ENCODE measurements at places on chromosomes 4 and X. TPM values are rescaled to one million over a fixed set of nuclear protein-coding genes. Genes with fewer than 3 reads are reported as not detected.

- peak; percentile 69 for DNase-seq
- peaks cover 19% of the 10 kb centered on the region for H3K4me1 ChIP-seq
- H3K4me3 ChIP-seq = no peak overlapping the region
- no peaks in the 10 kb centered on the region for H3K27me3 ChIP-seq
Measured at GRCh38 chr4:118772081-118772766, 63.7 kb downstream of the SEC24D start.

GRCh38 chr4:148454835-148455234, 12.6 kb upstream of the NR3C2 start:
- H3K27me3 ChIP-seq = no peaks in the 10 kb centered on the region
- no peak for DNase-seq
- H3K4me3 ChIP-seq = no peak overlapping the region

DNA sequence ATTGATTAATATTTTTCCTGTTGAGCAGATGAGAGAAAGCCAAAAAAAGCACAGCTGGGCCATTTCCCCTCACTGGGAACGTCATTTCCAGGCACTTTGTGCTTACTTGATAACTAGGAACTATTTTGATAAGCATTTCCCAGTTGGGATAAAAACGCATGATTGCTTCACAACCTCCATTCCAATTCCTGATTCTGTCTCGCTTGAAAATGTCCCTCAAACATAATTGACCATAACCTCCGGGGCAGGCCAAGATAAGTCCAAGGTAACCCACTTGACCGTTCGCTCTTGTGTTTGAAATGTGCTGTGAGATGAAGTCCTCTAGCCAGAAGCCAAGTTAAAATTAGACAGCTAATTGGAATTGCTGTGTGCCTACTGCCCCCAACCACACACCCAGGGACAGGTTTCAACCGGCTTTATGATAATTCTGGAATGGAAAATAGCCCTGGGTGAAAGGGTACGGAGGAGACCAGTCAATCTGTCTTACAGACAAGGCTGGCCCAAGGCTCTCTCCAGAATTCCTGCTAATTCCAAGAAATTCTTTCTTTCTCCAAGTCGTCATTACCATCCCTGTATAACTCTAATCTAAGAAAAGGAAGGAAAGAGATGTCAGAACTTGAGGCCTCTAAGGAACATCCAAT, 137.1 kb downstream of the MID1 start:
- no peak overlapping the region for H3K4me3 ChIP-seq
- no peak overlapping the region for H3K27ac ChIP-seq
- peaks cover 16% of the 10 kb centered on the region for H3K4me1 ChIP-seq
- H3K27me3 ChIP-seq = no peaks in the 10 kb centered on the region
- H3K36me3 ChIP-seq = no peaks in the 10 kb centered on the region

DNA sequence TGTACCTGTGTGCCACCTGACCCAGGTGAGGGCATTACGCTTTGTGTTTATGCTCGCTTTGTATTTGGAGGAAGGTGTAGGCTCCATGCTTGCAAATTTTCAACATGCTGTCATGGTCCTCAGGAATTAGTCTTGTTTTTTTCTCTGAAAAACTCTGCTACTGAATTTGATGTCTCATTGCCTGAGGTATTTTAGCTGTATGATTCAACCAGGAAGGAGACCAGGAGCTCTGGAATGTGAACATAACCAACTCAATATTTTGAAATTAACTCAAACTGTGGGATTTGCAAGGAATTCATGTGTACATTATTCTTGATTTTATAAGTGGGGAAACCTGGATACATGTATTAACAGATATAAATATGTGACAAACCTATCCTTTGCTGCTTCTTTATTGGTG, 134.1 kb downstream of the SLC4A4 start:
- no peaks in the 10 kb centered on the region for H3K4me1 ChIP-seq
- DNase-seq = no peak
- no peaks in the 10 kb centered on the region for H3K27me3 ChIP-seq
- H3K4me3 ChIP-seq = no peak overlapping the region

GRCh38 chrX:16966752-16967448, 20.4 kb downstream of the REPS2 start:
- no peaks in the 10 kb centered on the region for H3K27me3 ChIP-seq
- H3K36me3 ChIP-seq = no peaks in the 10 kb centered on the region
- no peak overlapping the region for H3K27ac ChIP-seq
- no peaks in the 10 kb centered on the region for H3K4me1 ChIP-seq

- no peaks in the 10 kb centered on the region for H3K36me3 ChIP-seq
- H3K27ac ChIP-seq = no peak overlapping the region
- DNase-seq = no peak
- H3K4me1 ChIP-seq = no peaks in the 10 kb centered on the region
- no peak overlapping the region for H3K4me3 ChIP-seq
Measured at GRCh38 chrX:134502686-134503085, 42.7 kb downstream of the HPRT1 start.

DNA sequence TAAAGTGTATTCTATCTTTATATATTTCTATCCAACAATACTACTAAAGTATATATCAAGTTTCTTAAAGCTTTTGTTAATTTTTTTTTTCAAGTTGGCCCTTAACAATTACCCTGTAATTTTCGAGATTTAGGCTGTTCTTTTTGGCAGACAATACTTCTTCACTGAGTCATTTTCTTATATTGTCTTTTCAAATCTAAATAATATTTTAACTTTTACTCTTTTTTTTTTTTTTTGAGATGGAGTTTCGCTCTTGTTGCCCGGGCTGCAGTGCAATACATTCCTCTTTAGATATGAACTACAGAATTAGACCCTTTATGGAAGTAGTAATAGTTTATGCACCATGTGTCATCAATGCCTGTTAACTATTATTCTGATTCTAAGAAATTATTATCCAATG, 120.7 kb downstream of the GLRA3 start:
- 0 out of 2 replicates have a peak, but pooled peaks cover 2% of the 10 kb centered on the region for H3K4me1 ChIP-seq
- no peak overlapping the region for H3K4me3 ChIP-seq
- H3K27ac ChIP-seq = no peak overlapping the region
- no peaks in the 10 kb centered on the region for H3K36me3 ChIP-seq
- DNase-seq = no peak

DNA sequence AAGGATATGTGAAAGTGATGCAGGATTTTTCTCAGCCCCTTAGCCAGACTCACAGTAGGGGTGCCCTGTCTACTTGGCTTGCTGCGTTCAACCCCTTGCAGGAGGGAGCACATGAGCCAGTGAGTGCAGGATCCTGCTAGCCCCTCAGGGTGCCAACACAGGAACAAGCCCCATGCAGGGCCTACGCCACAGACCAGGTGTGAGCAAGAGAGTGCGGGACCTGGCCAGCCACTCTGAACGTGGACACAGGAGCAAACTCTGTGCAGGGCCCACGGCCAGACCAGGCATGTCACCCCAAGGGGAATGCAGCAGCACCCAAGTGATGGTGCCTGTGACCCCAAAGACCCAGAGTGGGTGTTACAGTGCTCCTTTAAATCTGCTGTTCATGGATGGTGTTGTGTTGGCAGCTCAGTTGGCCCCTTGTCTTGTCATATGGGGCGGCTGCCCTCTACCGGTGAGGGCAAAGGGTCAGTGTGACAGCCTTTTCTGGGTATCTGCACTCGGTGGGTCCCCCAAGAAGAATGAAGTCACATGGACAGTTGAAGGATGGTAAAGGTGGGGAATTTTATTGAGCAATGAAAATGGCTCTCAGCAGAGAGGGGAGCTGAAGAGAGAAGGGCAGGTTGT, 188.4 kb upstream of the MAOA start:
- DNase-seq = peak; percentile 8
- H3K4me1 ChIP-seq = no peaks in the 10 kb centered on the region
- H3K27me3 ChIP-seq = no peaks in the 10 kb centered on the region
- H3K4me3 ChIP-seq = no peak overlapping the region
- no peak overlapping the region for H3K27ac ChIP-seq

DNA sequence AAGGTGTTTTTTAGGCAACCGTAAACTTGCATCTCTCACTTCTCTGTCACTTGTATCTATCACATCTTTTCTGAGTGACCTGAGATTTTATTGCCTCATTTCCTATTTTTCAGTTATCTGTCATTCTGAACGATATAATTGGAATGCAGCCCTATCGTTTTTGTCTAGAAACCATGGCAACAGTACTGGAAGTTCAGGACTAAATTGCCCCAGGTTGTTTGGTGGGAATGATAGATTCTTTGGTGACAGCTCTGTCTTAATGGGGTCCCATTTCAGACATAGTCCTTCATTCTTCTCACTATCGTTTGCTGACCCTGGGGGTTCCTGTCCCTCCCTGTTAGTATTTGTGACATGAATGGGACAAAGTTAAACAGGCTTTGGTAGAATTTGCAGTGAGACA, 267.7 kb upstream of the GALNT7 start:
- no peaks in the 10 kb centered on the region for H3K36me3 ChIP-seq
- H3K27ac ChIP-seq = no peak overlapping the region
- no peak for DNase-seq
- no peaks in the 10 kb centered on the region for H3K27me3 ChIP-seq
- no peaks in the 10 kb centered on the region for H3K4me1 ChIP-seq

- H3K4me1 ChIP-seq = no peaks in the 10 kb centered on the region
- H3K27ac ChIP-seq = no peak overlapping the region
- no peaks in the 10 kb centered on the region for H3K27me3 ChIP-seq
- no peak overlapping the region for H3K4me3 ChIP-seq
- H3K36me3 ChIP-seq = no peaks in the 10 kb centered on the region
- no peak for DNase-seq
Measured at GRCh38 chr4:21888195-21888976, 60.2 kb downstream of the KCNIP4 start.

DNA sequence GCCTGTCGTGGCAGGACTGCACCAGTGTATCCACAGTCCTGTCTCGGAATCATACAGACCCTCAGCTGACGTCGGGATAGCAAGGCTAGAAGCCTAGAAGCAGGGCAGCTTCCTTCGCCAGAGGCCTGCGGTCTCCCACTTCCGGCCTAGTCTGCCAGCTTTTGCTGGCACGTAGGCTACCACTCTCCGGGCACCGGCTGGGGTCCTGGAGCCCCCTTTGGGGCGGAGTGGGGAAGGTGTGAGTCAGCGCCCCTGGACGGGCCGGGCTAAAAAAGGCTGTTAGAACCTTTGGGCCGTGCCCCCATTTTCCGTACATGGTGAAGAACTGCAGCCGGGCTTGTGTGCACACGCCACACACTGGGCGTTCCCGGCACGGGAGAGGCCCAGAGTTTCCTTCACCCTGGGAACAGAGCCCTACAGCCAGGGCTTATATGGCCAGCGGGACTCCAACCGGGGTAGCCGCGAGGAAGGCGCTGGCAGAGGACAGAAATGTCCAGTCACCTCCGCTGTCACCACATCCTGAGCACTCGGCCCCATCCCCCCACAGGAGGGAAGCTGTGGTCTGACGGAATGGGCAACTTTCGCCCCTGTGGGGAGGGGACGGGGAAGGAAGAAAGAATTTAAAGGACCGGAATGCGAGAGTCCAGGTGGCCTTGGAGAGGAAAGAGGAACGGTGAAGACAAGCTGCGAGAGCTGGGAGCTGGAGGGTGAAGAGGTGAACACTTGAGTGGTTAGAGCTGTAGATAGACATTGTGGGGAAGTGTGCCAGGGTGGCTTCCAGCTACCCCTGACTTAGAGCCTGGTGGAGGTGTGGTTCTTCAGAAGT, 4.6 kb downstream of the MAGIX start:
- H3K4me1 ChIP-seq = no peaks in the 10 kb centered on the region
- DNase-seq = peak; percentile 49
- H3K4me3 ChIP-seq = peak overlapping the region; percentile 59

DNA sequence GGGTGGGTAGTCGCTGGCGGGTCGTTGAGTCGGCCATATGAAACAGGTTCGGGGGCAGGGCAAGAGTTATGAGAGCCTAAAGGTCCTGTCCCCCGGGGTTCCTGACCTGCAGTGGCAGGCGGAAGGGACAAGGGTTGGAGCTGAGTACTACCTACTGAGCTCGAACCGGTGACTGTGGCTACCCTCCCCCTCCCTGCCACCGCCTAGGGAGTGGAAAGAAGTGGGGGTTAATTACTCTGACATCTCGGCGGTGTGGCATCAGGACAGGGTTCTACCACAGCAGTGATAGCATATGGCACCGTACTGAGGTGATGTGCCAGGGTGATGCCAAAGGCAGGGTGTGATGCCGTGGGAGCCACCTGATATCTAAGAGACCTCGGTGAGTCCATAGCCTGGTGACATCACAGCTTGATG, 307 bp downstream of the ATG4A start:
- DNase-seq = no peak
- no peak overlapping the region for H3K27ac ChIP-seq
- peak overlapping the region; percentile 78 for H3K4me3 ChIP-seq
- no peaks in the 10 kb centered on the region for H3K36me3 ChIP-seq
- no peaks in the 10 kb centered on the region for H3K27me3 ChIP-seq

GRCh38 chr4:122636697-122637096, 15.8 kb upstream of the IL21 start:
- no peak for DNase-seq
- no peak overlapping the region for H3K4me3 ChIP-seq
- no peaks in the 10 kb centered on the region for H3K27me3 ChIP-seq
- H3K36me3 ChIP-seq = no peaks in the 10 kb centered on the region
- H3K27ac ChIP-seq = no peak overlapping the region
- peaks cover 13% of the 10 kb centered on the region for H3K4me1 ChIP-seq

DNA sequence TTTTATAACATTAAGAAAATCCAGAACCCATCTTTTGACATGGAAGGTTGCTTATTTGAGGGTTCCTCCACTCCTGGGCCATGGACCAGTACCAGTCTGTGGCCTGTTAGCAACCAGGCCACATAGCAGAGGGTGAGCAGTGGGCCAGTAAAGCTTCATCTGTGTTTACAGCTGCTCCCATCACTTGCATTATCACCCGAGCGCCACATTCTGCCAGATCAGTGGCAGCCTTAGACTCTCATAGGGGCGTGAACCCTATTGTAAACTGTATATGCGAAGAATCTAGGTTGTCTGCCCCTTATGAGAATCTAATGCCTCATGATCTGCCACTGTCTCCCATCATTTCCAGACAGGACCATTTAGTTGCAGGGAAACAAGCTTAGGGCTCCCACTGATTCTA, 58.6 kb downstream of the NDST4 start:
- no peak overlapping the region for H3K4me3 ChIP-seq
- no peak for DNase-seq
- no peaks in the 10 kb centered on the region for H3K27me3 ChIP-seq
- H3K36me3 ChIP-seq = no peaks in the 10 kb centered on the region
- H3K4me1 ChIP-seq = no peaks in the 10 kb centered on the region

- H3K4me1 ChIP-seq = peaks cover 43% of the 10 kb centered on the region
- peak; percentile 33 for DNase-seq
- H3K36me3 ChIP-seq = no peaks in the 10 kb centered on the region
- H3K4me3 ChIP-seq = no peak overlapping the region
- no peaks in the 10 kb centered on the region for H3K27me3 ChIP-seq
- no peak overlapping the region for H3K27ac ChIP-seq
Measured at GRCh38 chr4:156021298-156021697, 67.6 kb upstream of the CTSO start.

GRCh38 chr4:110091434-110092140, 106.8 kb downstream of the ELOVL6 start:
- no peaks in the 10 kb centered on the region for H3K27me3 ChIP-seq
- no peak overlapping the region for H3K27ac ChIP-seq
- no peak overlapping the region for H3K4me3 ChIP-seq
- H3K4me1 ChIP-seq = peaks cover 7% of the 10 kb centered on the region
- H3K36me3 ChIP-seq = no peaks in the 10 kb centered on the region
- no peak for DNase-seq

The CDKL5 gene
- total RNA-seq = 13.7 TPM

The FATE1 gene
- total RNA-seq = 0.31 TPM

The BST1 gene
- total RNA-seq = 1.4 TPM

All from GM23338 (cell line).